Suprapubic skin (tissue), 4 donors: ENCODE measurements at places on chromosomes 3 and 15. TPM values are rescaled to one million over a fixed set of nuclear protein-coding genes. Genes with fewer than 3 reads are reported as not detected.

TIGIT gene
- total RNA-seq: not detected

KBTBD13 gene
- total RNA-seq: not detected

EPHA6 gene
- total RNA-seq: not detected

DUT gene
- 62.9 TPM for total RNA-seq
